ENCODE measurements at places on chromosomes 13 and 19.

DNA sequence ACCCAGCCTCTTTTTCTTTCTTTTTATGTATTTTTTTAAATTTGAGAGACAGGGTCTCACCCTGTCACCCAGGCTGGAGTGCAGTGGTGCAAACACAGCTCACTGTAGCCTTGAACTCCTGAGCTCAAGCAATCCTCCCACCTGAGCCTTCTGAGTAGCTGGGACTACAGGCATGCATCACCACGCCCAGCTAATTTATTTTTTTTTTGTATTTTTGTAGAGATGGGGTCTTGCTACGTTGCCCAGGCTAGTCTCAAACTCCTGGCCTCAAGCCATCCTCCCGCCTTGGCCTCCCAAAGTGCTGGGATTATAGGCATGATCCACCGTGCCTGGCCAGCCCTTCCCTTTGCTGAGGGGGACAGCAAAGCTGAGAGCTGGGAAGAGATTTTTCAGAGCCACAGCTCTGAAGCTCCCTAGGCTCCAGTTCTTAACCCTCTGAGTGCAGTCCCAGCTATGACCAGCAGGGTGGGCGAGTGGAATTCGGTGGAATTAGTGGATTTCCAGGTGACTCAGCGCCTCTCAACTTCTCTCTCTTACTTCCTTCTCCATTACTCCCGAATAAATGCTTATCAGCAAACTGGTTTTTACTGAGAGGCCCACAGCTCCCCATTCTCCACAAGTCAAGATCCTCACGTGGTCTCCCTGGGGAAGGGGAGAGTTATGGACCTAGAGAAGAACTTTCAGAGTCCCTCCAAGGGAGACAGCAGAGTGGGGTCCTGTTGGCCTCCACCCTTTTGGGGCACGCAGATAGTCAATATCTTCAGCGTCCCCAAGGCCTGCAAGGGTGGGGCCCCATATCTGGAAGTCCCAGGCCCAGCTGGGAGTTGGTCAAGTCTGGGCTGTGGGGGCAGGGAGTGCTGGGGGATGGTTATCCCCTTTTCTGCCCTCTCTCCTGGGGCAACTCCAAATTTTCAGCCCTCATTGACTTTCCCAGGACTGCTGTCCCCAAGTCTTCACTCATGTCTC, 1.2 kb downstream of the BLVRB start:
- DNase-seq = peak; percentile 89

- DNase-seq = peak; percentile 35
Measured at GRCh38 chr19:10551698-10552301, 8.1 kb downstream of the ATG4D start.

DNA sequence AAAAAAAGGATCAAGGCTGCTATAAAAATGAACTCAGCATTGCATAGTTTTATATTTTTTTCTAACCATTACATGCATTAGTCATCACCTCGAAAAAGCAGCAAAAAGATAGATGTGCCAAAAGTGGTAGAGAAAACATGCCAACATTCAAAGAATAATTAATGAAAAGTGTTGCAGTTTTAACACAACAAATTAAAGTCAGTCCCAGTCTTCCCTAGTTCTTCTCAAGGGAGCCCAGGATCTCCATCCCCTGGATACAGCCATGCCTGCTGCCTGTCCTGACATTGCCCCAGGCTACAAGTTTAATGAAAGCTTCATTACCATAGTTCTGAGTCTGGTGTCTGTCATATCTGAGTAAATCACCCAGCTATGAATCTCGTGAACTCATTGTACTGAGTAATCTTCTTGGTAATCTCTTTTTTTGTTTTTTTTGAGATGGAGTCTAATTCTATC, 116.6 kb upstream of the KLF12 start:
- peak; percentile 77 for DNase-seq

DNA sequence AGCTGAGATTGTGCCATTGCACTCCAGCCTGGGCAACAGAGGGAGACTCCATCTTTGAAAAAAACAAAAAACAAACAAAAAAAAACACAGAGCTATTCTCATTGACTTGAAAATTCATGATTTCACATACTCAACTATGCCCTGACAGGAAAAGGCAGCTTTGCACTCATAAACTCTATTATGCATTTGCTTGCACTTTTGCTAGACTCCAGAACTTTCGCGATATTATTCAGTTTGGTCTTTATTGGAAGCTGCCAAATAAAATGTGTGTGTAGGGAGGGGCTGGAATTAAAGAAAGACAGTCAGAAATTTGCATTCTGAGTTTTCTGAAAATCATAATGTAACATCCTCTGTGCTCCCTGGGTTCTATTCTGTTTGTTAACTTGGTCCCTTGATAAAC, 635.1 kb upstream of the KLF12 start:
- no peak for DNase-seq

- DNase-seq = no peak
Measured at GRCh38 chr19:4816202-4816949, 15.1 kb downstream of the TICAM1 start.

DNA sequence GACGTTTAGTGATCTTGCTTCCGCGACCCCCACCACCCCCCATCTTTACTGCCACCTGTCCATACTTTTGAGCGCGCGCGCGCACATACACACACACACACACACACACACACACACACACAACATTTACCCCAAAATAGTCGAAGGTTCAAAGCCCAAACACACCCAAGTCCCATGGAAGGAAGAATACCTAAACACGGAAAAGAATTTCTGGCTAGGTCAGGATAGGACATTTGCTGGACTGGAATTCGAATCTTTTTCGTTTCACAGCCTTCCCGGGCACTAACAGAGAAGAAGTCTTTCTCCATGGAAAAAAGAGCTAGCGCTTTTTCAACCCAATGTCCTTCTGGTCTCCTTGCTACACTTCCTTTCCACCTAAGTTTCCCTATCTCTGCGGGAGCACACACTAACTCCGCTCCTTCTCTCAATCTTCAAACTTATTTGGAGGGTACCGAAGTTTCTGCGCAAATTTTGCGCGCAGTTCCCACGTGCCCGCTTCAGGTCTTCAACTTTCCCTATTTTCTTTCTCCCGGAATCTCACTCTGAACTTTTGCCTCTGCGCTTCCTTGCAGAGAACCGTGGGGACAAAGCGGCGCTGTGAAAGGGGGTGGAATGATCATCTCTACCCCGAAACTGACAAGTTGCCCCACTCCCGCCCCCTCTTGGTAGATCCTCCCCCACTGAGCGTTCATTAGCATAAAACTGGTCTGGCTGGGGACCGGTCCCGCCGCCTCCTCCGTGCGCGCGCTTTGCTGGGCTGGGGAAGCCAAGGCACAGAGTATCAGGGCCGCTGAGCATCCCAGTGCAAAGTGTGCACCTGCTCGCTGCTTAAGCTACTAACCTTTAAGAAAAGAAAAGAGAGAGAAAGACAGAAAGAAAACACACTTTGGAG, 2.7 kb downstream of the DACH1 start:
- no peak for DNase-seq

GRCh38 chr19:48830088-48830487, 6.2 kb downstream of the HSD17B14 start:
- DNase-seq = no peak

- DNase-seq = peak; percentile 59
Measured at GRCh38 chr19:12194827-12195731, 32.2 kb downstream of the ZNF136 start.

GRCh38 chr19:57406516-57407123, 4.3 kb upstream of the ZNF17 start:
- DNase-seq = peak; percentile 36

DNA sequence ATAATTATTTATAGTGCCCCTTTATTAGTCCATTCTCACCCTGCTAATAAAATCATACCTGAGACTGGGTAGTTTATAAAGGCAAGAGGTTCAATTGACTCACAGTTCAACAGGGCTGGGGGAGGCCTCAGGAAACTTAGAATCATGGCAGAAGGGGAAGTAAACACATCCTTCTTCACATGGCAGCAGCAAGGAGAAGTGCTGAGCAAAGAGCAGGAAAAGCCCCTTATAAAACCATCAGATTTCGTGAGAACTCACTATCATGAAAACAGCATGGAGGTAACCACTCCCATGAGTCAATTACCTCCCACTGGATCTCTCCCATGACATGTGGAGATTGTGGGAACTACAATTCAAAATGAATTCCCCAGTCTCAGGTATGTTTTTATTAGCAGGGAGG, 89.9 kb upstream of the STARD13 start:
- DNase-seq = no peak

DNA sequence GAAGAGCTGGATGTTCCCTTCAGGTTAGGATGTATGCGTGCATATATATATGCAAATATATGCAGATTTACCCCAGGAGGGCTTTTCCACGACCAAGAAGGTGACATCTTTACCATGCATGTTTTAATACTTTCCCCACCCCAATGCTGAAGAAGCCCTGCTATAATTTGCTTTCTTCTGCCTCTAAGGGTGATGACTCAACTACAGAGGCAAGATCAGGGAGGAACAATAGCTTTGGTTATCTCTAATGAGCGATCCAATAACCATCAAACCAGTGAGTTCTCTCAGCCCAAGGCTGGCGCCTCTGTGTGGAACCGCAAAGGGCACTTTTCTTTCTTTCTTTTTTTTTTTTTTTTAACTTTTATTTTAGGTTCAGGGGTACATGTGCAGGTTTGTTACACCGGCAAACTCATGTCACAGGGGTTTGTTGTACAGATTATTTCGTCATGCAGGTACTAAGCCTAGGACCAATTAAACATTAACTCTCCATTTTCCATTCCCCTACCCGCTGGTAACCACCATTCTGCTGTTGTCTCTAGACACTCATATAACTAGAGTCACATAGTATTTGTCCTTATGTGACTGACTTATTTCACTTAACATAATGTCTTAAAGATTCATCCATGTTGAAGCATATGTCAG, 25.7 kb upstream of the UBE2L5 start:
- no peak for DNase-seq

GRCh38 chr19:16166417-16166816, 6.9 kb downstream of the CIB3 start:
- DNase-seq = no peak

- DNase-seq = no peak
Measured at GRCh38 chr13:85694992-85695391, 104.2 kb downstream of the SLITRK6 start.

- no peak for DNase-seq
Measured at GRCh38 chr13:73981595-73981994, 152.6 kb downstream of the KLF12 start.

GRCh38 chr13:29830000-29830399, 20.4 kb downstream of the UBL3 start:
- no peak for DNase-seq

DNA sequence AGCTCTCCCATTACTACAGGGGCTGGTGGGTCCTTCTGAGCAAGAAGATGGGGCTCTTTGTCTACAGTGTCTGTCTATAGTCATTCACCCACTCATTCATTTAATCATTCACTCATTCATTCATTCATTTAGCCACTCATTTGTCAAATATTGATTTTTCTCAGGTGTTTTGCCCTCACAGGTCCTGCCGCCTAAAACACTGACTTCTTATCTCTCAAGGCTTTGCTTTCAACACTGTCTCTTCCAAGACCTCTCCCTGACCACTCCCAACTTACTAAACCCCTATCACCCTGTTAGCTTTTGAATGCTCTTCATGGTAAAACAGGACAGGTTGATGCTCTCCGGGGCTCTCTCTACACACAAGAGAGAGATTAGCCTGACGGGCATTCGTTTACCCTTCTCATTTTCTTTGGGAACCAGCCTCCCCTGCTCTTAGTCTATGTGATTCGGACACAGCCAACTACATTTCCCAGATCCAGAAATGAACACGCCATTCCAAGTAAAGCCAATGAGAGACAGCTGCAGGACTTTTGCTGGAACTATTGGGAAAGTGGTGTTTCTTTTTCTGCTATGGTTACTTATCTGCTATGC, 22.7 kb downstream of the FAM187B start:
- no peak for DNase-seq

GRCh38 chr13:71979616-71980015, 112.6 kb upstream of the DACH1 start:
- no peak for DNase-seq

- DNase-seq = peak; percentile 35
Measured at GRCh38 chr13:32142956-32143375, 111.4 kb downstream of the FRY start.

DNA sequence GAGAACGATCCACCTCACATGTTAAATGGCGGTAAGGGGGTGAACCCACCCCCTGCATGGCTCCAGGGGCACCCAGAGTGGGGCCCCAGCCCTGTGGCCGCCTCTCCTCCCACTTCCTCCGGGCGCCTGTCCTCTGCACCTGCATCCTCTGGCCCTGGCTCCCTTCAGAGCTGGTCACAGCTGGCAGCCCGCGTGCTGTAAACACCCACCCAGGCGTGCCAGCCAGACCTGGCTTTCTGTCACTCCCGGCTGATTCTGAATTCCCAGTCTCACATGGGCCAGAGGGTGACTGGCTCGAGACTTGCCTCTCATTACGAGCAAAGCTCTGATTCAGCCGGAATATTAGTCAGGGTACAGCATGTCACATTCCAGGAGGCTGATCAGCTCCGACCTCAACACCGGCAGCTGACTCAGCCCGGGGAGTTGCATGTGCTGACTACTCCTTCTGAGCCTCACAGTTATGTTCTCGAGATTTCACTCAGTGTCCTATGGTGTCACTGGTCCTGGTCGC, 75.1 kb downstream of the GNG7 start:
- DNase-seq = peak; percentile 97

DNA sequence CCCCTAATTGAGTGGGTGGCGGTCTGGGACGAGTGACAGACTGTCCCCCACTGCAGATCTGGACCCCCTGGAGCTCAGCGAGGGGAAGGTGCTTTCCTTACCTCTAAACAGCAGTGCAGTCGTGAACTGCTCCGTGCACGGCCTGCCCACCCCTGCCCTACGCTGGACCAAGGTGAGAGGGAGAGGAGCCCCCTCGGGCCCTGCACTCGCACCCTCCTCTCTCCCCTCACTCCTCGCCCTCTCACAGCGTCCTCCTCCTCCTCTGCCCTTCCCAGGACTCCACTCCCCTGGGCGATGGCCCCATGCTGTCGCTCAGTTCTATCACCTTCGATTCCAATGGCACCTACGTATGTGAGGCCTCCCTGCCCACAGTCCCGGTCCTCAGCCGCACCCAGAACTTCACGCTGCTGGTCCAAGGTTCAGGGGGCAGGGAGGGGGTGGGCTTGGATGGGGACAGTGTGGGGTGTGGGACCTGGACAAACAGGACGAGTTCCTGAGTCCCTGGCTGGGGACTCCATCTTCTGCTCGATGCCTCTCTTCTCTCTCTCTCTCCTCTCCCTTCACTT, 9.6 kb downstream of the BCAM start:
- DNase-seq = no peak

- DNase-seq = no peak
Measured at GRCh38 chr13:46350003-46350402, 37.0 kb downstream of the RUBCNL start.

- DNase-seq = no peak
Measured at GRCh38 chr13:76828316-76828741, 57.9 kb downstream of the KCTD12 start.

Measured in fibroblast of skin of scalp (primary cell).